Activated CD8-positive, alpha-beta memory T cell treated with anti-CD3 and anti-CD28 coated beads, Interleukin-2, amount 50 U/mL, for 4 hours (primary cell): ENCODE measurements at places on chromosomes 7 and 10.

DNA sequence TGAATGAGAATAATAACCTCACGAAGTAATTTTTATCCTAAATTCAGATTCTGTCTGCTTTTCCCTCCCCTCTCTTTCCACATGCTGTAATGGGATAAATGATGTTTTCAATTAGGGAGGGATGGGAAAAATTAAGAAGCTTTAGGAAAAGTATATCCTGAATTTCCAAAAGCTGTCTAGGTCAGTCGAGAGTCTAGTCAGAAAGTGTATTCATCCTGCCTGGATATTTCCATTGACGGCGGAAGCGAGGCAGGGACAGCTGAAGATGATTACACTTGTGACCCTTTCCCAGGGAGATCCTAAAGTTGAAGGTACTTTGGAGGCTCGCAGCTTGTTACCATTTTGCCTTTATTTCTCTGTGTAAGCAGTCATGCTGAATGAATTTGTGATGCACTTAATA, 204.1 kb downstream of the ZNF365 start:
- DNase-seq, result no peak

- no peak for DNase-seq
Observed at GRCh38 chr7:152711444-152711944, 35.6 kb upstream of the XRCC2 start.

DNA sequence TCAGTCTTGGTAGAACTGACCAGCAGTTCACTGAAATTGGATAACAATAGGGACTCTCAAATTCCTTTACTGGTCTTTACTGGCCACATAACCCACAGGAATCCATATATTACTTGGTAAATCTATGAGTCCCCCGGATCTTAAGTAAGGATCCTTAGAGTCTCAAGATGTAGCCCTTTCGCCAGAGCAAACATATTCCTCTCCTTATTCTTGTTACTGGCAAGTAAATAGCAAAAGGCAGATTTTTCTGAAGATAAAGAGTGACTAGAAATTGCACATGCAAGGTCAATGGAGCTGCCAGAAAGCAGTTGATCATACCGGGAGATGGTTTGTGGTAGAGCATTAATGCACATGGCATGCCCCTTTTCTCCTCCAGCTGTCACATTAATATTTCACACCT, 283.0 kb downstream of the HDAC9 start:
- DNase-seq, result no peak

GRCh38 chr7:100863406-100863950, 3.7 kb upstream of the TRIP6 start:
- no peak for DNase-seq

DNA sequence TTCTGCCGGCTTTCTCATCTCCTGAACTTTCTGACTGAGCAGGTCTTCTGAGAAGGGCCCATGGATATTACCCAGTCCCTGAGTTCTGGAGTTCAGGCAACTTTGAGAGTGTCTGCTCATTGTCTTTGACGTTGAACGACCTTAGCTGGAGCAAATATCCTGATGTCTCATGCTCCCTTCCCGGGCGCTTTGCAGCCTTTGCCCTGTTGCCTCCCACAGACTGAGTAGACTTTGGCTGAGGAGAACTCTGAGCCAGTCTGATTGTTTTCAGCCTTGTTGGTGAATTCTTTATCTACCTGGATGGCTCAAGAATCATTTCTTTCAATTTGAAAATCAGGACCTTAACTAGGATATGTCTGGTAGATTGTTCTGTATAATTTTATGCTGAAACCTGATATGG, 353.7 kb downstream of the GLRX3 start:
- no peak for DNase-seq

GRCh38 chr7:20323595-20323994, 7.1 kb upstream of the ITGB8 start:
- DNase-seq, result no peak

DNA sequence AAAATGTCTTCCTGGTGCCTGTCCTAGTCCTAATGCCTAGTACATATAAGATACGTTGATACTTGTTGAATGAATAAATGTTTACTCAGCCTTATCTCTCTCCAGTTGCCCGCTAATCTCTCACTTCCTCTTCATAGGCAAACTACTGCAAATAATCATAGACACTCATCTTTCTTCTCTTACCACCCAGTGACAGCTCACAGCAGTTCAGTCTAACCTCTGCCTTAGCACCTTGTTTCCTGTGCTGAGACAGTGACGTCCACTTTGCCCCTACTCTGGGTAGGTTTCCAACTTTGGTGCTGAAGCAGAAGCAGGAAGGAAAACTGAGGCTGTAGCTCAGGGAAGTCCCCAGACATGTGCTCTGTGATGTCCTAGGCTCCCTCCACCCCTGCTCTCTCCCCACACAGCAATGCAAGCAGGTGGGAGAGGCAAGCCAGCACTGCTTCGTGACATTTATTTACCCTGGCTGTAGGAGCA, 45.5 kb upstream of the RHOBTB1 start:
- DNase-seq, result no peak

GRCh38 chr10:67903581-67903980, 19.1 kb downstream of the SIRT1 start:
- no peak for DNase-seq
